ENCODE measurements at places on chromosomes 16 and 17. TPM values are rescaled to one million over a fixed set of nuclear protein-coding genes. Genes with fewer than 3 reads are reported as not detected.
A peak's percentile ranks its signal among the peaks of the same experiment; 100 is the strongest.

- no peaks in the 10 kb centered on the region for H3K27me3 ChIP-seq
- peak overlapping the region; percentile 36 for H3K27ac ChIP-seq
- H3K4me3 ChIP-seq: no peak overlapping the region
- no peak for DNase-seq
These were observed 6.5 kb downstream of the ERCC4 start for GRCh38 chr16:13926464-13926863.

DNA sequence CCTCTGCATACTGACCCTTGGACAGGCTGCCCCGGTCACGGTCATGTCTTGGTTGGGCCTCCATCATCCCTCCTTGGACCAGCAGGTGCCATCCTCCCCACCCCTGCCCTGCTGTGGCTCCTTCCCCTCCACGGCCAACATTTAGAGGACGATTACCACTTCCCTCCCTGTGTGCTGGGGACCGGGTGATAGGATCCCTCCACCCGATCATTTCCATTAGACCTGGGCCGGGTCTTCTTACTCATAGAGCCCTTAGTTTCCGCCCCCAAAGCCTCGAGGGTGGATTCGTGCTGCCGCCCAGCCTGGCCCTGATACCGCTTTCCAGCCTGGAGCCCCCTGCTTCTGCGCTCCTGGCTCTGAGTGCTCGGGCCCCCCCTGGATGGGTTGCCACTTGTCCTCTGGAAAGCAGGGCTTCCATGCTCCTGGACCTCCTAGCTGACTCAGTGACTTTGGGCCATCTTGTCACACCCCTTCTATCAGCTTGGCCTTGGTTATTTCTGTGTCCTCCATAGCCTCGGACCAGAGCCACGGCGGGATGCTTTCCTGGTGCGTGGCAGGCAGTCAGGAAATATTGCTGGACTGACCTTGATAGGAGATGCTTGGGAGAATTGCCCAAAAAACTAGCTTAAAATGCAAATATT is 171.4 kb downstream of the SEC14L1 start:
- no peaks in the 10 kb centered on the region for H3K27me3 ChIP-seq
- no peak for DNase-seq
- H3K4me1 ChIP-seq: peaks cover 8% of the 10 kb centered on the region
- no peak overlapping the region for H3K27ac ChIP-seq
- H3K36me3 ChIP-seq: no peaks in the 10 kb centered on the region
- H3K4me3 ChIP-seq: no peak overlapping the region

GRCh38 chr16:49640581-49640980 is 215.3 kb downstream of the ZNF423 start:
- H3K27me3 ChIP-seq: no peaks in the 10 kb centered on the region
- no peaks in the 10 kb centered on the region for H3K4me1 ChIP-seq
- no peak overlapping the region for H3K4me3 ChIP-seq
- no peak overlapping the region for H3K27ac ChIP-seq

GRCh38 chr17:12041312-12041711 is 20.6 kb downstream of the MAP2K4 start:
- peaks cover 4% of the 10 kb centered on the region for H3K4me1 ChIP-seq
- no peaks in the 10 kb centered on the region for H3K36me3 ChIP-seq
- H3K27ac ChIP-seq: no peak overlapping the region

DNA sequence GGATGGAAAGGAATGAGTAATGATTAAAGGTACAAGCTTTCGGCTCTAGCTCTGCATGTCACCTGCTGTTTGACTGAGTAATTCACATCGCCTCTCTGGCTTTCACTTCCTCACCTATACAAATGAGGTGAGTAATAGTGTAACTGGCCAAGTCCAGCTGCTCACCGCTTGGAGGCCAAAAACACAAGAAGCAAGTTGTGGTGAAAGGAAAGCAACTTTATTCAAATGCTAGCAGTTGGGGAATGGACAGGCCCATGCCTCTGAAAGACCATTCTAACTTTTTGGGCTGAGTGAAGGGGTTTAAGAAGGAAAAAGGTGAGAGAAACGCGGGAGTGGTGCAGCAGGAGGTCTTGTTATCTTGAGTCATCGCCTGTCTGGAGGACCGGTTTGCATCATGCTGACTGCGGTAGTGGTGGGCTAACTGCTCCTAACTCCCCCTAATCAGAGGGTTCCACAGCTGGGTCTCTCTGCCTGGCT is 45.7 kb upstream of the CSNK2A2 start:
- H3K36me3 ChIP-seq: no peaks in the 10 kb centered on the region
- H3K4me1 ChIP-seq: no peaks in the 10 kb centered on the region
- DNase-seq: no peak
- no peak overlapping the region for H3K27ac ChIP-seq

DNA sequence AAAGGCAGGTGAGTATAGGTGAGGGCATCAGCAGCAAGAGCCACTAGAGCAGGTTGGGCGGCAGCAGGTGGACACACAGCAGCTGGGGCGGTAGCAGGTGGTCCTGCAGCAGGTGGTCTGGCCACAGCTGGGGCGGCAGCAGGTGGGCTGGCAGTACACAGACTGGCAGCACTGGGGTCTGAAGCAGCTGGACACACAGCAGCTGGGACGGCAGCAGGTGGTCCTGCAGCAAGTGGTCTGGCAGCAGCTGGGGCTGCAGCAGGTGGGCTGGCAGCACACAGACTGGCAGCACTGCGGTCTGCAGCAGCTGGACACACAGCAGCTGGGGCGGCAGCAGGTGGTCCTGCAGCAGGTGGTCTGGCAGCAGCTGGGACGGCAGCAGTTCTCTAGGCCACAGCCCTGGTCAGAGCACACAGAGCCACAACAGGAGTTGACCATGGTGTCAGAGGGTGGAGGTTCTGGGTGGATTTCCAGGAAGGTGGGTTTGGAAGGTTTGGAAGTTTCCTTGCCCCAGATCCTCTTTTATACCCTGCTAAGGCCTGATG is at the start of gene KRTAP4-2:
Gene KRTAP4-2, minus strand, starts transcription at position 495 of the 545 bp plus-strand sequence. Its CDS starts 57 bp downstream, at position 438.
- DNase-seq: no peak
- H3K27me3 ChIP-seq: no peaks in the 10 kb centered on the region
- H3K4me3 ChIP-seq: no peak within 1 kb of the TSS

GRCh38 chr17:9072696-9073339 is 51.5 kb downstream of the NTN1 start:
- H3K27me3 ChIP-seq: no peaks in the 10 kb centered on the region
- peak overlapping the region; percentile 63 for H3K27ac ChIP-seq
- H3K4me3 ChIP-seq: no peak overlapping the region
- DNase-seq: peak; percentile 81

- H3K36me3 ChIP-seq: no peaks in the 10 kb centered on the region
- H3K27ac ChIP-seq: peak overlapping the region; percentile 81
- H3K4me1 ChIP-seq: peaks cover 4% of the 10 kb centered on the region
- peak overlapping the region; percentile 64 for H3K4me3 ChIP-seq
These were observed 551 bp downstream of the WDR81 start for GRCh38 chr17:1724869-1725641.

DNA sequence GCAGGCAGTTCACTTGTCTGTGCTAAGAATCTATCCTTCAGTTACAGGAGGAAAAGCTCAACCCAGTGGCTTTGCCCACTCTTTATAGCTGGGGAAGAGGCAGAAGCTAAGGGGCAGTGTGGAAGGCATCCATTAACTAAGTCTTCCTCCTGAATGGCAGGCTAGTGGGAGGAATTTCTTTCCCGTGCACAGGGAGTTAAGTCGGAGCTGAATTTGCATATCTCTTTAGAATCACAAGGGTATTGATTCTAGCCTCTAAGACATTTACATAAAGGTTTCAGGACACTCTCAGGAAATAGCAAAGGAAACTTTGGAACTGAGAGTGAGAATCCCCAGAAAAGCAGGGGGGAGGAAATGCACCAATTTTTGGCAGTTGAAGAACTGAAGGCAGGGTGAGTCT is 245.6 kb downstream of the CA10 start:
- H3K4me1 ChIP-seq: no peaks in the 10 kb centered on the region
- H3K27ac ChIP-seq: no peak overlapping the region
- no peaks in the 10 kb centered on the region for H3K36me3 ChIP-seq
- no peak overlapping the region for H3K4me3 ChIP-seq

DNA sequence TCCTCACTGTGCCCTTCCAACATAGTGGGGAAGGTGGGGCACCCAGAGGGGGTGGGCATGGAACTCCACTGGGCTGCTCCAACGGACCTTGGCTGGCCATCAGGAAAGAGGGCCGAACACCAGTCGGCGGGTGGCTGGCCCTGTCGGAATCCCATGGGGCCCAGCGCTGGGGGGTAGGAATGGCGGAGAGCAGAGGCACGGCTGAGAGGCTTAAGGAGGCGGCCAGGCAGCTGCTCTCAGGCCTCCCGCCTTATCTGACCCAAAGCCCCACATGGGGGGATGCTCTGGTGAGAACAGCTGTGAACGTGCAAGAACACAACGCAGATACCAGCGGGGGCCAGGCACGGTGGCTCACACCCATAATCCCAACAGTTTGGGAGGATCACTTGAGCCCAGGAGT is 4.4 kb upstream of the MYO1C start:
- no peak for DNase-seq
- no peak overlapping the region for H3K4me3 ChIP-seq
- no peak overlapping the region for H3K27ac ChIP-seq
- H3K4me1 ChIP-seq: peaks cover 7% of the 10 kb centered on the region
- H3K36me3 ChIP-seq: no peaks in the 10 kb centered on the region
- no peaks in the 10 kb centered on the region for H3K27me3 ChIP-seq

DNA sequence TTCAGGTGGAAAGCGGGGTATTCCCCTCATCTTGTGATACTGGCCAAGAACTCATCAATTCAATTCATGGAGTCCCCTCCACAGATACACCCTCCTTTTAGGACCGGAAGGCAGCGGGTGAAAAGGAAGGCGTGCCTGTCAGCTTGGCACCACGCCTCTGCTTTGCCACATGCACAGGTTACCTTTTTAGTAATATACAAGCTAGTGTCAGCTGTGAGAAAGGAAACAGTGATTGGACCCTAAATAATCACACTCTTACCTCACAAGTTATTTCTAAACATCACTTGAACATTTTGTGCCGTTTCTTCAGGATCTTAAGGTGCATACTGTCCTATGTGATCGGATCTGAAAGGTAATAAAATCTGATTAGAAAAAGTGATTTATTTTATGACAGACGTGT is 15.7 kb downstream of the ZDHHC7 start:
- H3K27ac ChIP-seq: peak overlapping the region; percentile 91
- peaks cover 30% of the 10 kb centered on the region for H3K4me1 ChIP-seq
- no peaks in the 10 kb centered on the region for H3K27me3 ChIP-seq

- no peak overlapping the region for H3K27ac ChIP-seq
- H3K4me3 ChIP-seq: no peak overlapping the region
- no peaks in the 10 kb centered on the region for H3K36me3 ChIP-seq
These were observed 43.7 kb downstream of the GOSR1 start for GRCh38 chr17:30520882-30521281.

DNA sequence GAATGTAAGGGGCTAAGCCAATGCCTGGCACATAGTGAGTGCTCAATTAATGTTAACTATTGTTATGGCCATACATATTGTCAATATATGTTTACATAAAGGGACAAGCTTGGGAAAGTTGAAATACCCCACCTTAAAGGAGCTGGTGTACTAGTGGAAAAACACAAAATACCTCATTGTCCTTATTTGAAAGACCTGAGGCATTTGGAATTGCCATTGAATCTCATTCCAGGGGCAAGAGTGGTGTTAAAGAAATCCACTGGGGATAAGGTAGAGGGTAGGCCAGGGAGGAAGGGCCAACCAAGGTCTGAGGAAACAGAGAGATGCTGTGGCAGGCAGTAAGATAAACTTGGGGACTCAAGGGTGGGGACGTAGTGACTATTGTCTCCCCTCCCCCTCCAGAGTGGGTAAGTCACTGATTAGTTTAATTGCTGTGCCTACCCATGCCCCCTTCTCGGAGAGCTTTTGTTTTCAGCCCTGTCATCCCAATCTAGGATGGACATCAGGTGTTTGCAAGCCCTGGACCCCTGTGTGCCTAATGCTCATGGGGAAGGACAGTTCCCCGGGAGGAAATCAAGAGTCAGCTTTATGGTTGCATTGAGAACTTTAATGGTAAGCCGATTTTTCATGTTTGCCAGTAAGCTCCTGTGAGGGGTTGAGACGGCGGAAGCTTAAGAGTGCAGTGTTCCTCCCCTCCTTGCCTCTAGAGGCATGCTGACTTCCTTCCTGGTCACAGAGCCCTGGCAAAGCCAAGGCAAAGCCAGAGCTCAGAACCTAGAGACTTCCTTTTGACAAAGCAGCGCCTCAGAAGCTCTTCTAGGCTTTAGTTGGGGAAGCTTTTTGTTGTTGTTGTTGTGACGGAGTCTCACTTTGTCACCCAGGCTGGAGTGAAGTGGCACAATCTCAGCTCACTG is 2.5 kb upstream of the HEATR9 start:
- no peak overlapping the region for H3K4me3 ChIP-seq
- H3K4me1 ChIP-seq: no peaks in the 10 kb centered on the region
- H3K27me3 ChIP-seq: no peaks in the 10 kb centered on the region
- H3K27ac ChIP-seq: no peak overlapping the region

GRCh38 chr16:83689385-83689831 is 118.4 kb upstream of the HSBP1 start:
- H3K4me1 ChIP-seq: no peaks in the 10 kb centered on the region
- no peak overlapping the region for H3K4me3 ChIP-seq
- no peaks in the 10 kb centered on the region for H3K27me3 ChIP-seq
- no peak overlapping the region for H3K27ac ChIP-seq
- no peaks in the 10 kb centered on the region for H3K36me3 ChIP-seq

- no peaks in the 10 kb centered on the region for H3K4me1 ChIP-seq
- DNase-seq: no peak
- no peak overlapping the region for H3K4me3 ChIP-seq
- no peak overlapping the region for H3K27ac ChIP-seq
- no peaks in the 10 kb centered on the region for H3K36me3 ChIP-seq
These were observed 23.9 kb downstream of the PITPNM3 start for GRCh38 chr17:6532441-6532885.

DNA sequence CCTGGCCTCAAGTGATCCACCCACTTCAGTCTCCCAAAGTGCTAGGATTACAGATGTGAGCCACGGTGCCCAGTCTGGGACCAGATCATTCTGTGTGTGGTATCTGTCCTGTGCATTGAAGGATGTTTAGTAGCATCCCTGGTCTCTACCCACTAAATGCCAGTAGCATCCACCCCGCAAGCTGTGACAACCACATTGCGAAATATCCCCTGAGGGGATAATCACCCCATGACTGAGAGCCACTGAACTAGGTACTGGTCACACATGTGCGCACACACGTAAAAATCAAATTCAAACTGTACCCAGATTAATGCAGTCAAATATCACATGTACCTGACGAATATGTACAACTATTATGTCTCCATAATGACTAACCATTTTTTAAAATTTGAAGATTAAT is 35.8 kb downstream of the TEKT5 start:
- H3K27me3 ChIP-seq: no peaks in the 10 kb centered on the region
- no peak for DNase-seq
- no peak overlapping the region for H3K4me3 ChIP-seq
- no peak overlapping the region for H3K27ac ChIP-seq
- no peaks in the 10 kb centered on the region for H3K4me1 ChIP-seq
- no peaks in the 10 kb centered on the region for H3K36me3 ChIP-seq

The SPNS3 gene
- total RNA-seq: 0.50 TPM

The CACNG1 gene
- 0.74 TPM for total RNA-seq

The CDH1 gene
- total RNA-seq: 75.7 TPM

The MYH13 gene
- total RNA-seq: 0.28 TPM

The DNAH2 gene
- 4.9 TPM for total RNA-seq

The SLC5A10 gene
- not detected for total RNA-seq

The EVPL gene
- 23.0 TPM for total RNA-seq

The SMPD3 gene
- total RNA-seq: 4.7 TPM

The MYOCD gene
- total RNA-seq: 8.5 TPM

The DYNLRB2 gene
- 4.6 TPM for total RNA-seq

Data from prostate gland (tissue), 2 donors.